Hematopoietic multipotent progenitor cell treated with erythropoietin and hydrocortisone succinate and interleukin-3 and kit ligand, for 17 days (in vitro differentiated cells): ENCODE measurements at places on chromosomes 13 and 19.

GRCh38 chr13:20497006-20497775 is 28.5 kb downstream of the CRYL1 start:
- DNase-seq = no peak

GRCh38 chr13:111281751-111282311 is 38.6 kb upstream of the TEX29 start:
- DNase-seq = no peak

- DNase-seq = no peak
Measured at GRCh38 chr19:1918975-1919374, 13.8 kb downstream of the ADAT3 start.

DNA sequence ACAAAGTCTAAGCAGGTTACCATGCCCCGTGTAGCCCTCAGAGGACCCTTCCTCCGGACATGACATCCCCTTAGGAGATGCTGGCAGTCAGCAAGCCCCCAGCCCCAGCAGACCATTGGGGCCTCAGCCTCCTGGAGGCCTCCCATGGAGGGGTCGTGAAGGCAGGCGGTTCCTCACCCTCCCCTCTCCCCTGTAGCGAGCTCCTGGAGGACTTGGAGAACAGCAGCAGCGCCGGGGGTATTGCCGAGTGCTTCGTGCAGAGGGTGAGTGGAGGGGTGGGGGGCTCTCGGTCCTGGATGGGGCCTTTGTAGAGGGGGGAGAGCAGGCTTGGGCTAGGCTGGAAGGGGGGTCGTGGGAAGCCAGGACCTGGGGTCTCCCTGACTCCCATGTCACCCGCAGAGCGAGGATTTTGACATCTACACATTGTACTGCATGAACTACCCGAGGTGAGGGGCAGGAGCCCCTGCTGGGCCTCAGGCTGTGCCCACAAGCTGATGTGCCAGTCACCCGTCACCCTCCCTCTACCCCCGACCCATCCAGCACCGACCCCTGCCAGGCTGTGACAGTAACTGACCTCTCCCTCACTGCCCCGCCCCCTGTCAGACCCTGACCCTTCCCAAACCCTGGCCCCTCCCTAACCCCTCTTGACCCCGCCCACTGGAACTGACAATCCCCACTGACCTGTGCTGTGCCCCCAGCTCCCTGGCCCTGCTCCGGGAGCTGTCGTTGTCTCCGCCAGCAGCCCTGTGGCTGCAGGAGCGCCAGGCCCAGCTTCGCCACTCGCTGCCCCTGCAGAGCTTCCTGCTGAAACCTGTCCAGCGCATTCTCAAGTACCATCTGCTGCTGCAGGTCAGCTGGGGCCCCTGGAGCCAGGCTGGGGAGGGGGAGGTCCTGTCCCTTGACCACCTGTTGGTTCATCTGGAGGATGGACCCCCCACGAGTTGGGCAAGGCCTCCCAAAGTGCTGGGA is 4.0 kb downstream of the PLEKHG2 start:
- no peak for DNase-seq

- DNase-seq = no peak
Measured at GRCh38 chr13:66835040-66835628, 395.0 kb downstream of the PCDH9 start.

DNA sequence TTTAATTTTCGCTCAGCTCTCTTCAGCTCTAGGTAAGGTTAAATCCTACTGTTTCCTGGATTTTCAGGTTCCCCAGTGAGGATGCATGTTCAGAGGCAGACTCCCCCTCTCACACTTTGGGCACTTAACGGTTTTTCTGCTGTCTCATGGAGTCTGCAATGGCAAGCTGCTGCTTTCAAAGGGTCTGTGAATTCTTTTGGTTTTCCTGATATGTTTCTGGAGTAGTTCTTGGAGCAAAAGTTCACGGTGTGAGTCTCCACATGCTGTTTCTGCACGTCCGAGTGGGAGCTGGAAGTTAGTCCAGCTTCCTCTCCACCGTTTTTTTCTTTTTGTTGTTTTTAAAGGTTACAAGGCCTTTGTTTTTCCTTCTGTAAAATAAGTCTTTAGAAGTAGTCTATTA is 35.4 kb downstream of the DNAJC15 start:
- DNase-seq = no peak

GRCh38 chr13:37118016-37118415 is 12.6 kb upstream of the CSNK1A1L start:
- peak; percentile 29 for DNase-seq

DNA sequence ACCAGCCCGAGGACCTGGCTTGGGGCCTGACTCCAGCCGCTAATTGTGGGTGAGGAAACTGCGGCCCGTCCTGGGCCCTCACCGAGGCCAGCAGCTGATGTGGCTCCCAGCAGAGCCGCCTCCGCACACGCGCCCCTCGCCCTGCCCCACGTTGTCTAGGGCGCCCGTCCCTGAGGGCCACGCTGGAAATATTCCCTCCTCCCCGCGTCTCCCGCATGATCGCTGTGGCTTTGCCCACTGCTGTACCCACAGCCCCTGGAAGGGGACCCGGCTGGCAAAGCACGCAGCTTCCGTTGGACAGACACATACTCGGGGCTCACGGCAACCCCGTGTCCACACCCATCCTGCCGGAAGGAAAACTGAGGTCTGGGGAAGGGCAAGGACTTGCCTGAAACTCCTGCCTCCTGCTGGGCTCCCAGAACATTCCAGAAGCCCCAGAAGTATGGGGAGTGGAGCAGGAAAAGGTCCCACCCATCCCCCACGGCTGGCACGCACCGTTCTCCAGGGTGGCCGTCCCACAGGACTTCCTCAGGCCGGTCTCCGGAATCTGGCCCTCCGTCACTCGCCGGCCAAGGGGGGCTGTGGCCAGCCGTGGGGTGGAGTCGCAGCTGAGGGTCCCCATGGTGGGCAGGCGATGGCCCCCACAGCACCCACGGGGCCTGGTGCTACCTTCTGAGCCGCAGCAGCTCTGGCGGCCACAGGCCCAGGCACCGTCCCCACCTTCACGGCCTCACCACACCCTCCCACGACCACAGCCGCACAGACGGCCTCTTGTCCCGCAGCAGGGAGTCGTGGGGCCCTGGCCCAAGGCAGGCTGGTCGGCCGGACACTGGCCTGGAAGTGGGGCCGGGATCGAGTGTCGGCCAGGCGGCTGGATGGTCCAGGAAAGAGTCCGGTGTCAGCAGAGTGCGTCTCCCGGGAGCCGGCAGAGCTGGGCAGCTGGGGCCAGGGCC is 13.6 kb upstream of the SHC2 start:
- no peak for DNase-seq

DNA sequence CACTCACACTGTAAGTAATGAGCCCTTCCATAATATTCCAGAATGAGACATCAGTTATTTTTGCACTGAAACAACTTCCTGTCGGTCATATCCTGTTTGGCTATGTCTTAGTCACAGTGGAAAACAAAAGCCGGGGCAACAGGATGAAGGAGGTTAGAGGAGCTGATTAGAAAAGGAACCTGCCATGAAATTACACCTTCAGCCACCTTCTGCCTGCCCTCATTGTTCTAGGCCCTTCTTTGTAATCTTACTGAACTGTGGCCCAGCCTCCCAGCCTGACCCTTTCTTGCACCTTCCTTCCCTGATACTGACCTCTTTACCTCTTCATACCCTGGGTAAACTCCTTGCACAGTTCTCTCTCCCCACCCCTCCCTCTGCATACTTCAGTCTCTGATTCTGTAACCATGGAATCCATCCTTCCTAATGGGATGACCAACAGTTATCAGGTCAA is 67.3 kb downstream of the DOCK9 start:
- no peak for DNase-seq

GRCh38 chr19:19119325-19120237 is 18.7 kb downstream of the TMEM161A start:
- DNase-seq = no peak

GRCh38 chr19:48806518-48806817 is 4.4 kb downstream of the BCAT2 start:
- DNase-seq = peak; percentile 81

DNA sequence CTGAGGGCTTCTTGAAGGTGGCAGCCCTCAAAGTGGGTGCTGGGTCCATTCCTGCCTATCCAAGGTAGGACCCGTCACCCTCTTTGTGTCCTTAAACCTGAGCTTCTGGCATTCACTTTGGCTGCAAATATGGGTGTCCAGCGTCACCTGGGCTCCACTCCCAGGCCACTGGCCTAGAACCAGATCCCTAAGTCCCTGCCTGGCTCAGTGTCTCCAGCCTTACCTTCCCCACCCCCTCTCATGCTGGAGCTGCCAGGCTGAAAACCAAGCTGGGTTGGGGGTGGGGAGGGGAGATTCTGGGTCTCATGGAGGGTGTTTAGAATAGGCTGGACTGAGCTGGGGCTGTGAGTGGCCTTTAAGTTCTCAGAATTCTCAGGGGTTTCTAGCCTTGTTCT is 12.4 kb downstream of the PDE4A start:
- no peak for DNase-seq

DNA sequence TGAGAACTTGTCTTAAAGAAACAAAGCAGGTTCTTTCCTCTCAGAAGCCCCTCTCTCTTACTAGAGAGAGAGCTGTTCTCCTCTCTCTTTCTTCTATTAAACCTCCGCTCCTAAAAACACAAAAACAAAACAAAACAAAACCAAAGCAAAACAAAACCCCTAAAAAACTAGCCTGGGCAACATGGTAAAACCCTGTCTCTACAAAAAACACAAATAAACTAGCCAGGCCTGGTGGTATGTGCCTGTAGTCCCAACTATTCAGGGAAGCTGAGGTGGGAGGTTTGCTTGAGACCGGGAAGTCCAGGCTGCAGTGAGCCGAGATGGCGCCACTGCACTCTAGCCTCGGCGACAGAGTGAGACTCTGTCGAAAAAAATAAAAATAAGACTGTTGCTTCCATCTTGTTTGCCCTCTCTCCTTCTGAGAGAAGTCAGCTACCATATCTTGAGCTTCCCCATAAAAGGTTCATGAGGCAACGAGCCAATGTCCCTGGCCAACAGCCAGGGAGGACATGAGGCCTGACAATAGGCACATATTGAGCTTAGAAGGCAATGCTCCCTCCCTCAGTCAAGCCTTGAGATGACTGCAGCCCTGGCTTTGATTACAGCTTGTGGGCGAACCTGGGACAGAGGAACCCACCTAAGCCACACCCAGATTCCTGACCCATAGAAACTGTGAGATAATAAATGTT is 17.5 kb upstream of the FLT3 start:
- peak; percentile 26 for DNase-seq

- no peak for DNase-seq
Measured at GRCh38 chr13:109672545-109672944, 113.8 kb downstream of the IRS2 start.

DNA sequence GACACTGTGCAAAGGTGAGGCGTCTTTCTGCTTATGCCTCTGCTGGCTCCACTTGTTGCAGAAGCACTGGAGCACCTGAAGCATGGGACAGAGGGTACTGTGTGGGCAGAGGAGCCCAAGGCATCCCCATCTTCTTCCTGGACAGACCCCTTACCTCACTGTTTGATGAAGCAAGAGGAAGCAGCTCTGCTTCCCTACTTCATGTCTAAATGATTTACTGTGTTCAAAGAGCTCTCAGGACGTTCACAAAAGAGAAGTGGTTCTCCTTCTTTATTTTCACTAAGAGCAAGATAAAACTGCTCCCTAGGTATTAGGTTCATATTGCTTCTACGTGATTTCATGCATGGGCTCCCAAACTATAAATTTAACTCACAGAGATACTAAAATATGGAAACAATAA is 1635.4 kb upstream of the SLC10A2 start:
- DNase-seq = no peak

- no peak for DNase-seq
Measured at GRCh38 chr13:38577048-38577447, 109.8 kb upstream of the FREM2 start.

GRCh38 chr13:40069173-40070044 is 413.9 kb downstream of the COG6 start:
- peak; percentile 48 for DNase-seq

- peak; percentile 70 for DNase-seq
Measured at GRCh38 chr19:51986309-51987291, at the start of gene ZNF350. TSS of gene ZNF350 (minus strand) at chr19:51986840. CDS start at chr19:51974360, 12,480 bp downstream.

DNA sequence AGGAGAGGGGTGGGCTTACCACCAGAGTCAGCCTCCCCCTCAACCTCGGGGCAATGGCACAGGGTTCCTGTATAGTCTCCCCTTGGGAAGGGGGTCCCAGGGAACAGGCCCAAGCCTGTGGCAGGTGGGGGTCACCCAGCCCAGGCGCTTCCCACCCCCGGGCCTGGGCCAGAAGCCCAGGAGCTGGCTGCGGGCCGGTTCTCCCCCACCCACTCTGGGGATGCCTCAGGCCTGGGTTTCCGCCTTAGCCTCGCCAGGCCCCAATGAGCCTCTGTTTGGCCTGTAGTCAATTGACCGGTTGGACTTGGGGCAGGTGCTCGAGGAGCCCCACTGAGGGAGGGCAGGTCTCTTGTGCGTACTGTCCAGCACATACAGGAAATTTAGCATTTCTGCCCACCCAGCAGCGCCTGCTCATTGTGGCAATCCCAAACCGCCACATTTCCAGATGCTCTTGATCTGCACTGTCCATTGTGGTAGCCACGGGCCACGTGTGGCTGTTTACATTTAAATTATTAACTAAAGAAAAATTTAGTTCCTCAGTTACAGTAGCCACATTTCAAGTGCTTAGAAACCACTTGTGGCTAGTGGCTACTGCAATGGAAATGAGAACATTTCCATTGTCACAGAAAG is 9.9 kb downstream of the LYL1 start:
- DNase-seq = no peak

GRCh38 chr13:114030666-114031610 is 57.1 kb upstream of the C13orf46 start:
- no peak for DNase-seq

GRCh38 chr19:44002566-44003460 is at the start of gene ZNF230:
TSS of gene ZNF230 (plus strand) at chr19:44002957. CDS start at chr19:44007079, 4,122 bp downstream.
- DNase-seq = peak; percentile 90

GRCh38 chr13:86877441-86877840 is 793.7 kb upstream of the SLITRK5 start:
- DNase-seq = no peak

DNA sequence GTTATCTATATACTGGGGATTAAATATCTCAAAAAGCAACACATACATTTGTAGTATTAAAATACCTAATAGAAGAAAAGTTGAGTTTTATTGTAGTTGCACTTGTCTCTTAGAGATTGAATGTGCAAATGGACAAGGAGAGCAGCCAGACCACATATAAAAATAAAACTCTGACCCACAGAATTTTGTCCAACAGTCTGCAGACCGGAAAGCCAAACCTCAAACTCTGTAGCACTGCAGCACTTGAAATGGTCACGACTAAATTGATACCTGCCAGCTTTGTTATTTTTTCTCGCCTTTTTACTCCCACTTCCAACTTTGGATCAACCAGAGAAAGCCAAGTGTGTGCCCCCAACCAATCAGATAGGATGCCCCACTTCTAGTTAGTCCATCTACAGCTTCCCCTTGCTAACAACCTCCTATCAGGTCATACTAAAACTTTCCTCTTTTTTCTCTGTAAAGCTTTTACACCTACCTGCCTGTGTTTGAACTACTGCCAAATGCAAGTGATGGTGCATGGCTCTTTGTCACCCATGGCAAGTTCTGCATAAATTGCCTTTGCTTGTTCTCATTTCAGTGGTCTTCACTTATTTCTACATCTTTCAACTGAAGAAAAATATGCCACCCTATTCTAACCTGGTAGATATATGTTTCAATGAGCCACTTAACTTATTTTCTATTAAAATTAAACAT is 1250.7 kb upstream of the SPRY2 start:
- no peak for DNase-seq

- DNase-seq = no peak
Measured at GRCh38 chr13:51727634-51728274, 76.2 kb downstream of the DHRS12 start.

GRCh38 chr13:113507505-113508345 is 17.2 kb upstream of the DCUN1D2 start:
- no peak for DNase-seq
